Activated T-cell treated with anti-CD3 and anti-CD28 coated beads, Interleukin-2, amount 50 U/mL, for 72 hours (primary cell): ENCODE measurements at places on chromosomes 16 and 17. TPM values are rescaled to one million over a fixed set of nuclear protein-coding genes. Genes with fewer than 3 reads are reported as not detected.

The NOXO1 gene
- total RNA-seq, result 1.8 TPM

The TOX3 gene
- not detected for total RNA-seq

The TMED6 gene
- 3.7 TPM for total RNA-seq

The SLC38A8 gene
- total RNA-seq, result not detected

The OTOP3 gene
- not detected for total RNA-seq

The TCAP gene
- total RNA-seq, result 1.4 TPM

The CD79B gene
- total RNA-seq, result 31.0 TPM

The DHRS13 gene
- total RNA-seq, result 25.3 TPM

The PGAP3 gene
- total RNA-seq, result 8.5 TPM

The SCN4A gene
- 0.93 TPM for total RNA-seq

The MAPT gene
- 2.1 TPM for total RNA-seq

The LGALS9B gene
- not detected for total RNA-seq

The KCNJ12 gene
- total RNA-seq, result not detected

The KRT28 gene
- total RNA-seq, result not detected

The WSCD1 gene
- 0.19 TPM for total RNA-seq

The ABR gene
- 70.8 TPM for total RNA-seq

The RCVRN gene
- not detected for total RNA-seq
